ENCODE measurements at places on chromosomes 5 and 9.

- no peaks in the 10 kb centered on the region for H3K27me3 ChIP-seq
- H3K4me1 ChIP-seq: no peaks in the 10 kb centered on the region
- peaks cover 63% of the 10 kb centered on the region for H3K36me3 ChIP-seq
- H3K4me3 ChIP-seq: no peak overlapping the region
- no peak for DNase-seq
Observed at GRCh38 chr5:69105996-69106906, 12.4 kb downstream of the SLC30A5 start.

DNA sequence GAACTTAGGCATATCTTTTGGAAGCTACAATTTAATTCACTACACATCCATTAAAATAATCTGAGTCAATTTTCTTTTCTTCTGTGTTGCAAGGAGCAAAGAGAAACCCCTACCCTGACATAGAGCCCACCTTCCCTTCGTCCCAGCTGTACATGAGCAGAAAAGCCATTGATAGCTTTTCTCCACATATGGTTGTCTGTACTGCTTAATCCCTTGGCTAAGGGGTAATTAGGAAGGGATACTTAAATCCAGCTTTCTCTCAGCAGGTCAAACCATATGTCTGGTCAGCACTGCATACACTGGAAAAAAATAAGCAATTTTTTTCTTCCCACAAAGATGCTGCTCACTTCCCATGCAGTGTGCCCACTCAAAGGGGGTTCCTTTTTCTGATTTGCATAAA is 94.7 kb upstream of the RAD23B start:
- H3K36me3 ChIP-seq: no peaks in the 10 kb centered on the region
- H3K27ac ChIP-seq: no peak overlapping the region
- no peak for DNase-seq
- peaks cover 14% of the 10 kb centered on the region for H3K4me1 ChIP-seq
- H3K4me3 ChIP-seq: no peak overlapping the region
- H3K27me3 ChIP-seq: no peaks in the 10 kb centered on the region

DNA sequence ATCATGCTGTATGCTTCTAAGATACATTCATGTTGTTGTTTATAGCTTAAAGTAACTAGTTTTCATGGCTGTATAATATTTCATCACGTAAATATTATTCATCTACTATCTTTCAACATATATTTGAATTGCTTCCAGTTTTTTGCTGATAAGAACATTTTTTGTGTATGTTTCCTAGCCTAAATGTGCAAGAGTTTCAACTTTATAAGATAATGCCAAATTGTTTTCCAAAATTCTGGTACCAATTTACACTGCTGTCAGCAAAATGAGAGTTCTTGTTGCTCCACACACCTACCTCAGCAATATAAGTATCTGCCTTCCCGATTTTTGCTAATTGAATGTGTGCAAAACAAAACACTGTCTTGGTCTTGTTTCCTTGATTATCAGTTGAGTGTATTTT is 178.3 kb downstream of the CRB2 start:
- peaks cover 7% of the 10 kb centered on the region for H3K36me3 ChIP-seq
- DNase-seq: no peak
- no peaks in the 10 kb centered on the region for H3K4me1 ChIP-seq
- H3K27ac ChIP-seq: no peak overlapping the region

DNA sequence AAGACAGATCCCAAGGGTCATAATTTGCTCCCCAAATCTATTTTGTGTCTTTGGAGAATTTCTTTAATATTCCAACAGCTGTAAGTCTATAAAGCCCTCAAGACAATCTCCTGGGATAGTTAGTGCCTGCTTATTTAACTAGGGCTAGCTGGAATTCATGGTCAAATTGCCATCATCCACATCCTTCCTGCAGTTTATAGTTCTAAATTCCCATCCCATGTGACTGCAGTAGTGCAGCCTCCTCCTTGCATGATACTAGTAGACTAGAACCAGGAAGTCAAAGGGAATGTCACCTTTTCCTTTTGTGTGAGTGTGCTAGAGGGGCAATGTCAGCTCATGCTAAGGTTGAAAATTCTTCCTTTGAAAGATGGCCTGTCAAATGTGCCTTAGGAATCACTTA is 214.8 kb upstream of the PIK3R1 start:
- H3K36me3 ChIP-seq: no peaks in the 10 kb centered on the region
- no peaks in the 10 kb centered on the region for H3K27me3 ChIP-seq
- no peak for DNase-seq
- H3K4me3 ChIP-seq: no peak overlapping the region

DNA sequence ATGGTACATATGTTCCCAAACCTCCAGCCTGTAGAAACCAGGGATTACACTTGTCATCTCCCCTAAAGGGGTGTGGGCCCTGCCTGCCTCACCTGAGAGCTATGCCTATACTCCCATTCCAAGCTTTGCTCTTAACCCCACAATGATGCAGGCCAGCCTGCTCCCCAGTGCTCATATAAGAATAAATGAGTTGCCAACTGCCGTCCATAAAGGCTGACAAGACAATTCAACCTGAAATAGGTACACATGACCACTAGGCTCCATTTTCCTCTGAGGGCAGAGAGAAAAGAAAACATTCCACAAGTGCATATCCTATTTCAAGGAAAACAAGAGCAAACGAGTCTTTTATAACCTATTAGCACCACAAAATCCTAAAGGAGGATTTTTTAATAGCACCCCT is 28.4 kb downstream of the SKP1 start:
- H3K27ac ChIP-seq: no peak overlapping the region

GRCh38 chr9:113526841-113527240 is 63.3 kb downstream of the RGS3 start:
- H3K4me3 ChIP-seq: no peak overlapping the region
- H3K27ac ChIP-seq: no peak overlapping the region
- no peaks in the 10 kb centered on the region for H3K36me3 ChIP-seq
- H3K4me1 ChIP-seq: 0 out of 2 replicates have a peak, but pooled peaks cover 11% of the 10 kb centered on the region
- no peak for DNase-seq

- no peaks in the 10 kb centered on the region for H3K27me3 ChIP-seq
- DNase-seq: no peak
- no peak overlapping the region for H3K27ac ChIP-seq
- 0 out of 2 replicates have a peak, but pooled peaks cover 5% of the 10 kb centered on the region for H3K4me1 ChIP-seq
- H3K4me3 ChIP-seq: no peak overlapping the region
Observed at GRCh38 chr9:14293801-14294200, 20.1 kb downstream of the NFIB start.

DNA sequence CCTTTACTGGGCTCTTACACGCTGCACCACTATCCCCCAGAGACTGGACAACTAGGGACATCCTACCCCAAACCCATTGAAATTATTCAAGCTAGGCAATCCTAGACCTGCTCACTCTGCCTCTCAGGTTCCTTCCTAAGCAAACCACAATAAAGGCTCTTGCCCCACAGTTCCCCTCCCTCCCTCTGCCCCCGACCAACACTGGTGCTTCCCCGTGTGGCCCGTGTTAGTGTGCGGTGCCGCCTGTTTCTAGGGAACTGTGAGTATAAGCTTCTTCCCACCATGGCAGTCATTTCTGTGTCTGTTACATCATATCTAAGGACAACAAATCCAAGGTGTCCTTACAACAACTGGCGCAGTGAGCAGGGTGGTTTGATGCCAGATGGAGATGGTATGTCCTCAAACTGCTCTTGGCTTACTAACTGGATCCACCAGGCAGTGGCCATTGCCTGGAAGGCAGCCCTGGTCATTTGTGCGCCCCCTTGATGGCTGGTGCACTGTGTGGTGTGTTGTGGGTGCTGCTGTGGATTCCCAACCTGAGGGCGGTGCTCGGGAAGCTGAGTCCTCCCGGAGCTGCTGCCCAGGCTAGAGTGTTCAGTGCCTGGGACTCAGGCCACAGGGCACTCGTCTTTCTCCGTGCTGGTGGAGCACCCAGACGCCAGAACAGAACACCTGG is 8.4 kb upstream of the MXD3 start:
- no peak for DNase-seq
- H3K36me3 ChIP-seq: no peaks in the 10 kb centered on the region
- no peak overlapping the region for H3K27ac ChIP-seq
- no peaks in the 10 kb centered on the region for H3K4me1 ChIP-seq
- H3K4me3 ChIP-seq: no peak overlapping the region

DNA sequence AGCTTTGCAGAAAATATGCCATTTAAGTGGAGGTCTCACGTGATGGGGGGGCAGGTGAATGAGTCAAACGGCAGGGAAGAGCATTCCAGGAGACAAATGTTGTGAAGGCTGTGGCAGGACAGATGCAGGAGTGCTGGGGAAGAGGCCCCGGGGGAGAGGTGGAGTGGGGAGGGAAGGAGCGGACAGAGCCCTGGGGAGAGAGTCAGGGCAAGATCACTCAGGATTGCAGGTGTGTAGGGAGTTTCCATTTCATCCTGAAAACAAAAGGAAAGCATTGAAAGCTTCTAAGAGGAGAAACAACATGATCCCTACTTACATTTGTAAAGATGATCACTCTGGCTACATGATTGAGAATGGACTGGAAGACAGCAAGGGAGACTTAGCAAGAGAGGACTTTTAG is 323.3 kb downstream of the ASTN2 start:
- no peaks in the 10 kb centered on the region for H3K27me3 ChIP-seq
- no peaks in the 10 kb centered on the region for H3K36me3 ChIP-seq
- H3K4me3 ChIP-seq: no peak overlapping the region
- no peak for DNase-seq
- no peak overlapping the region for H3K27ac ChIP-seq

DNA sequence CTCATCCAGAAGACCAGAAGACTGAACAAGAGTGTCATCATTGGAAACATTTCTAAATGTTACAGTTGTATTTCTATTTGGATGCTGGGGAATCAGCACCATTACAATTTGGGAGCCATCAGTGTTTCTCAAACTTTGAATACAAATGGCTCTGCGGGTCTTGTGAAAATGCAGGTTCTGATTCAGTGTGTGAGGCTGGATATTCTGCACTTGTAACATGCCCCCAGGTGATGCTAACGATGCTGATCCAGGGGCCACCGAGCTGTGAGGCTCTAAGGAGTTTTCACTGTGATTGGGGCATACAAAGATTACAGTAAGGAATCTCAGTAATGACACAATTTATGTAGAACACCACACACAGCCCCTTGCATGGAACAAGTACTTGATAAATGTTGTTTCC is 167.7 kb downstream of the ACTL7B start:
- DNase-seq: no peak
- H3K27ac ChIP-seq: peak overlapping the region; percentile 46
- H3K4me1 ChIP-seq: 0 out of 2 replicates have a peak, but pooled peaks cover 3% of the 10 kb centered on the region
- H3K4me3 ChIP-seq: no peak overlapping the region

DNA sequence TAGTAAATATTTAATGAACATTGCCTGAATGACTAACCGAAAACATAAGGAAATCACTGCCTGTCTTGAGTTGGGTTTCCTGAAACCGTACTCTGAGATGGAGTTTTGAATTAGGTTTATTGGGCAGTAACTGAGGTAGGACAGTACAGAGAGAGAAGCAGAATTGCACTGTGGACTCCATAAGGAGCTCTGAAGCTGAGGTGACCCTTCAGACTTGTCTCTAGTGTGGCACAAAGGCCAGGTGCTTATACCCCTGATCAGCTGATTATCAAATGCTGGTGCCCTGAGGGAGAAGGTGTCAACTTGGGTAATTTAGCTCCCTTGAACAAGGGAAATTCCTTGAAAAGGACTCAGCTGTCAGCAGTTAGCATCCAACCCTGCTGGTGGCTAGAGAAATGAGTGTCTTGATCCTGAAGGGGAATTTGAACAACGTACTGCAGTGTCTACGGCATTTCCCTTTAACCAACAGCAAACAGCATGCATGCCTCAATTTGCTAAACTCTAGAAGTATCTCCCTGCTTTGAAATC is 135.0 kb upstream of the SMARCA2 start:
- H3K27me3 ChIP-seq: no peaks in the 10 kb centered on the region
- no peak for DNase-seq
- no peaks in the 10 kb centered on the region for H3K4me1 ChIP-seq
- no peak overlapping the region for H3K27ac ChIP-seq
- no peak overlapping the region for H3K4me3 ChIP-seq

GRCh38 chr5:65699338-65699737 is 22.6 kb downstream of the SGTB start:
- H3K27me3 ChIP-seq: no peaks in the 10 kb centered on the region
- H3K27ac ChIP-seq: no peak overlapping the region
- H3K4me3 ChIP-seq: no peak overlapping the region
- no peak for DNase-seq
- H3K4me1 ChIP-seq: peaks cover 8% of the 10 kb centered on the region

DNA sequence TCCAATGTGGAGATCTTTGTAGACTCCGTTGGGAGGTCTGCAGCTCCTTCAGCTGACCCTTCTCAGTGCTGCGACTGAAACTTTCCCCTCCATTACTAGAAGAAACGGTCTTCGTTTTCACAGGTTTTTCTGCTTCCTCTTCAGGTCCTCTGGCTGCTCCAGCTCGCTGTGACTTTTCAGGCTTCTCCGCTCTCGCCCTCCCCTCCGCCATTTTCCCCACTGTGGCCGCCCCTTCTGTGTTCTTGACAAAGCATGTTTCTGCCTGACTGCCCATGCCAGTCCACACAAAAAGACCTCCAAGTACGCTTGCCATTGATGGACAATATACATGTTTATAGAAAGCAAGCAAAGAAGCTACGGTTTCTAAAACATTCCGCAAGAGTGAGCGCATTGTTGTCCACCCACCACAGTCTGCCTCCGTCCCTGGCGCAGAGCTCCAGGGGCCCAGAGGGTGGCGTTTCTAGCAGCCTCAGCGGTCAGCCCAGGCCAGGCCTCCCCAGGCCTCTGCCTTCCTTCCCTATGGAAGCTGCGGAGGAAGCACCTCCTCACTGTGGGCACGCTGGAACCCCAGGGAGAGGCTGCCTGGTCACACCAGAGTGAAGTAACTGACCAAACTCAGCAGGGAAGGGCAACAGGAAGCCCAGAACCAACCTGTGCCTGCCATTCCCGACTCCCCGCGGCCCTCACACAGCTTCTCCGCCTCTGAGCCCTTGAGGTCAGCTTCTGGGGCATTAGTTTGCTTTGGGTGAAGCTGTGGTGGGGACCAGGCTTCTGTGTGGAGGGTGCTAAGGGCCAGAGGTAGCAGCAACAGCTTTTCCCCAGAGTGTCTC is 19.9 kb upstream of the S1PR3 start:
- no peaks in the 10 kb centered on the region for H3K36me3 ChIP-seq
- no peak overlapping the region for H3K27ac ChIP-seq
- H3K4me3 ChIP-seq: no peak overlapping the region

- no peaks in the 10 kb centered on the region for H3K36me3 ChIP-seq
- H3K27ac ChIP-seq: no peak overlapping the region
- no peaks in the 10 kb centered on the region for H3K27me3 ChIP-seq
- H3K4me3 ChIP-seq: no peak overlapping the region
Observed at GRCh38 chr9:102862478-102862877, 132.7 kb upstream of the CYLC2 start.

- no peak overlapping the region for H3K4me3 ChIP-seq
- peaks cover 31% of the 10 kb centered on the region for H3K4me1 ChIP-seq
- H3K36me3 ChIP-seq: no peaks in the 10 kb centered on the region
- no peak for DNase-seq
- H3K27me3 ChIP-seq: no peaks in the 10 kb centered on the region
Observed at GRCh38 chr9:129136446-129137035, 25.3 kb downstream of the PTPA start.

- peaks cover 9% of the 10 kb centered on the region for H3K27me3 ChIP-seq
- H3K36me3 ChIP-seq: no peaks in the 10 kb centered on the region
- no peak overlapping the region for H3K4me3 ChIP-seq
- no peaks in the 10 kb centered on the region for H3K4me1 ChIP-seq
Observed at GRCh38 chr5:94751460-94751859, 133.0 kb downstream of the SLF1 start.
